SK-N-MC (cell line): ENCODE measurements at places on chromosomes 13 and 19.

- DNase-seq, result no peak
Measured at GRCh38 chr13:41313117-41313516, 2.0 kb downstream of the NAA16 start.

DNA sequence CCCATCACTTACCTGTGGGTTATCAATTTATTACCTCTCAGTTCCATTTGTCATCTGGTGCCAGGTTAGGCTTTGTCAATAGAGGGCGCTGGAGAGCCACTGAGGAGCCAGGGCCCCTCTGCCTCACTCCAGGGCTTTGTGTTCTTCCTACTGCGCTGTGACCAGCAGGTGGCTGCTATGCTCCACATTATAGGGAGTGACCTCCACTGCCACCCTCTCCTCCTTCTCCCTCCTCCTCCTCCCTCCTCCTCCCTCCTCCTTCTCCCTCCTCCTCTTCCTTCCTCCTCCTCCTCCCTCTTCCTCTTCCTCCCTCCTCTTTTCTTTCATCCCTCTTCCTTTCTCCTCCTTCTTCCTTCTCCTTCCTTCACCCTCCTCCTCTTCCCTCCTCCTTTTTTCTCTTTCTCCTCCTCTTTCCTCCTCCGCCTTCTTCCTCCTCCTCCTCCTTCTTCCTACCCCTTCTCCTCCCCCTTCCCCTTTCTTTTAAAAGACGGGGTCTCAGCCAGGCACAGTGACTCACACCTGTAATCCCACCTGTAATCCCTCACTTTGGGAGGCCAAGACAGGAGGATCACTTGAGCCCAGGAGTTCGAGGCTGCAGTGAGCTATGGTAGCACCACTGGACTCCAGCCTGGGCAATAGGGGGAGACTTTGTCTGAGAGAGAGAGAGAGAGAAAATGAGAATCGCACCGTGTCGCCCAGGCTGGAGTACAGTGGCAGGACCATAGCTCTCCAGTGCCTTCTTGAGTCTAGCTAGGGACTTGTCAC lies 10.3 kb upstream of the ZBTB32 start:
- peak; percentile 32 for DNase-seq

DNA sequence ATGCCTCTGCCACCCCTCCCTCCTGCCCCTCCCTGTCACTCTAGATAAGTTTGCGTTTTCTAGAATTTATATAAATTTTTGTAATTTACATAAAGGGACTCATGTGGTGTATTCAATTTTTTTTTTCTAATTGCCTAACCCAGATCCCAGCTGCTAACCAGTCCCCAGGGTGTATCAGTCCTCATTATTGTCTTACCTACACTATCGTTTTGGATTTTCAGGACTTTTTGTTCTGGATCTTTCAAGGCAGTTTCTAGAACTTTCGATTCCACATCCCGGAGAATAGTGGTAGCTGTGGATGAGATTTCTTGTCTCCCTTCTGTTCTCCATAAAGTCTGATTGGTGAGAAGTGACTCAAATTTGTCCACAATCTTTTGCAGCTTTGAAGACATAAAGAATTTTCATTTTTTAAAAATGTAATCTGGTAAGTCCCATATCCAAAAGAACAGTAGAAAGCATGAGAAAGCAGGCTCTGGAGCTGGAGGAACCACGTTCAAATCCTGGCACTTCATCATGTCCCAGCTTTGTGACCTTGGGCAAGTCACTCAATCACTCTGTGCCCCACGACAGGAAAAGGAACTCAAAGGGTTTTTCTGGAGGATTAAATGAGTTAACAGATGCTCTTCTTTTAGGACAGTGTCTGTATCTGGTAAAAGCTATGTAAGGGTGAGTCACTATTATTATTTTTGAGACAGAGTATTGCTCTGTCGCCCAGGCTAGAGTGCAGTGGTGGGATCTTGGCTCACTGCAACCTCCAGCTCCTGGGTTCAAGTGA lies 19.7 kb downstream of the ADGRE3 start:
- no peak for DNase-seq

GRCh38 chr13:98525456-98526181 lies 51.3 kb downstream of the STK24 start:
- no peak for DNase-seq

DNA sequence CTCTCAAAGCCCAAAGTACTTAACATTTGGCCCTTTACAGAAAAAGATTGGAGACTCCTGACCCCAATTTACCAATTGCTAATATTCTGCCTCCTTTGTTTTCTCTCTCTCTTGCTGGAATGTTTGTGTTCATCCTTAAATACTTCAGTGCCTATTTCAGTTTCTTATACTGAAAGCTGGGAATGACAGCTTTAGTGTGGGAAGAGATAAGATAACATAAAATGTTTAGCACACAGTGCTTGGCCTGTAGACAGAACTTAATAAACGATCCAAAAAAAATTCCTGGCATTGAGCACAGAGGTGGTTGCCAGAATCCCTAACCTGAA lies 3.0 kb upstream of the PLEKHF1 start:
- DNase-seq, result no peak

GRCh38 chr19:42397263-42398166 lies 7.4 kb upstream of the CNFN start:
- DNase-seq, result no peak

DNA sequence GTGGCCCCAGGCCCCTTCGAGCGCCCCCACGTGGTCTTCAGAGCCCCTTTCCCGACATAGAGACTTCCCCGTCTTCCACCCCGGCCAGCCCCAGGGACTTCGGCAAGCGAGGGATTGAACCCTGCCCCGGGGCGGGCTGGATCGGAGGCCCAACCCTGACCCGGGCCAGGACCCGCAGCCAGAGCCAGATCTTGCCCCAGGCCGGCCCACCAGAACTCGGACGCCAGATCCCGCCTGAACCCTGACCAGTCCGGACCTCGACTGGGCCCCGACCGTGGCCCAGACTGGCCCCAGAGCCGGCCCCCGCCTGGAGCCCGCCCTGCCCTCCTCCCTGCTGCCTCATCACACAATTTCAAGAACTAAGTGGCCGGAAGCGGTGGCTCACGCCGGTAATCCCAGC lies 253 bp upstream of the TPTE2 start:
- DNase-seq, result no peak

- no peak for DNase-seq
Measured at GRCh38 chr19:10895920-10896319, 24.6 kb downstream of the CARM1 start.

DNA sequence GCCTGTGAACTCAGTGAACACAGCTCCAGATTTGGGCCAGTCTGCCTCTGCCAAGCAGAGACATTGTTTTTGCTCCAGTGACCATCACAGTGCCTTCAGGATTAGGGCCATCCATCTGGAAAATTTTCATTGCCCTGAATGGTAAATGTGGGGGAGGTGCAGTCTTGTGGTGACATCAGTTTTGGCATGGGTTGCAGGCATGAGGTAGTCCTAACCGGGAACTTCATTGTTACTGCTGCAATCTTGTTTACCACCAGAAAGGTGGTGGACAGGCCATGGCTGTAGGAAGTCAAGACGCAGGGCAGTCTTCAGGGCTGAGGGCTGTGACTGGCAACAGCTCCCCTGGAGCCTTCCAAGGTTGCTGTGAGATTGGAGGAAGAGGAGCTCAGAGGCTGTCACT lies 55.2 kb downstream of the SPATA13 start:
- no peak for DNase-seq

DNA sequence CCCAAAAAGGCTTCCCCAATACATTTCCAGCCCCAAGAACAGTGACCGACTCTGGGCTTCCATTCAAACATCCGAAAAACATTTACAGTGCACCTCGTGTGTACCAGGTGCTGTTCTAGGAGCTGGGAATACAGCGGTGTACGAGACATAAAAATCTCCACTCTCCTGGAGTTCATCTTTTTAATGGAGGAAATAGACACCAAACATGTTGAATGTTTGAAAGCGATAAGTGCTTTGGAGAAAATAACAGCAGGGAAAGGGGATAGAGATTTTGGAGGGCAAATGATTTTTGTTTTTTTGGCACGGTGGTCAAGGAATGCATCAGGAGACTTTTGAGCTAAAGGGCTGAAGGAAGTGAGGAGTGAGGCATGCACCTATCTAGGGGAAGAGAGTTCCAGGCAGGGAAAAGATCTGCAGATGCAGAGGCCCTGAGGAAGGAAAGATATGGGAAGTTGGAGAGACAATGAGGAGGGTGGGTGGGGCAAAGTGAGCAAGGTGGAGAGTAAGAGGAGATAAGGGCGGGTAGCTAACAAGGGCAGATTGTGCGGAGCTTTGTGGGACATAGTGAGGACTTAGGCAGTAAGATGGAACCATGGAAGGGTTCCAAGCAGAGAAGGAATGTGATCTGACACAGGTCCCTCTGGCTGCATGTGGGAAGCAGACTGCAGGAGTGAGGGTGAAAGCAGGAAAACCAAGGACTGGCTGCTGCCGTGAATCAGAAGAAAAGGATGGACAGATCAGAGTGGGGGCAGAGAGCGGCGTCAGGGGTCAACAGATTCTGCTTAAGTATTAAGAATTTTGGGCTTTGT lies 703 bp upstream of the FBL start:
- no peak for DNase-seq

DNA sequence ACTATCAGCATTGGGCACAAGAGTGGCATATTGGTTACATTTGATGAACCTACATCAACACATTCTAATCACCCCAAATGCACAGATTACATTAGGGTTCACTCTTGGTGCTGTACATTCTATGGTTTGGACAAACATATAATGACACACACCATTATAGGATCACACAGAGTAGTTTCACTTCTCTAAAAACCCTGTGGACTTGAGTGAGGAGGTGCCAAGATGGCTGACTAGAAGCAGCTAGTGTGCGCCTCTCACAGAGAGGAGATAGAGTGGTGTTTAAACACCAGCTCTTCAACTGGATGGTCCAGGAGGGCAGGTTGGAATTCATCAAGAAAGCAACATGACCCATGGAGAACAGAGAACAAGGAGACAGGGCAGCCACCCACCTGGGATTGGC lies 265.6 kb downstream of the TDRD3 start:
- no peak for DNase-seq

DNA sequence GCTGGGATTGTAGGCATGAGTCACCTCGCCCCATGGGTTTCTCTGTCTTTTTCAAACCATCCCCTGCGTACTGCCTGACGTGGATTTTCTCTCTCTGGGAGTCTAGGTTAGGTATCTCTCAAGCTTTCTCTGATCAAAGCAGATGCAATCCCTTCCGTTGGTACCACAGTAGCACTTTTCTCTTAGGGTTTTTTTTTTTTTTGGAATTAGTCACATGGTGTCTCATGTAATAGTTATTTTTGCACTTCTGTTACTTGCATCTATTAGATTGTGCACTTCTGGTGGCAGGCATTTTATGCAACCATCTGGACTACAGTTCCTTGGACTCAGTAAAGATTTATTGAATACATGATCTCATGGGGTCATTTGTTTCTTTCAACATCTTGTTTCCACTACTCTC lies 72.1 kb downstream of the GPC6 start:
- DNase-seq, result no peak
